ENCODE measurements at places on chromosomes 12 and 14.

DNA sequence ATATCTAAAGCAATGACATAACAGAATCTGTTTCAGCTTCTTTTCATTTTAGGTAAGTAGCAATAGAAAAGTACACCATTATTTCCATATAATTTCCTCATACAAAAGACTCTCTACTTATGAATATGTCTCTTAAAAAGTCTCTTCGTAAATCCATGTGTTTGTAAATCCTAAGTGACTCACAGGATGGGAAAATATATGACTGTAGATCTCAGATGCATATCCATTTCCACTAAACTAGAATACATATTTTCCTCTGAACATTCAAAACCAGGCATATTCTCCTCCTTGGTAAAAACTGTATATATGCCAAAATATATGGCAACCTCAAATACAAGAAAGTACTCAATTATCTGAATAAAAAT is 93.6 kb downstream of the TXNDC16 start:
- DNase-seq, result no peak

GRCh38 chr12:4562034-4562657 is at the start of gene DYRK4:
TSS of gene DYRK4 (plus strand) at chr12:4562208. CDS start at chr12:4562246, 38 bp downstream.
- DNase-seq, result no peak

DNA sequence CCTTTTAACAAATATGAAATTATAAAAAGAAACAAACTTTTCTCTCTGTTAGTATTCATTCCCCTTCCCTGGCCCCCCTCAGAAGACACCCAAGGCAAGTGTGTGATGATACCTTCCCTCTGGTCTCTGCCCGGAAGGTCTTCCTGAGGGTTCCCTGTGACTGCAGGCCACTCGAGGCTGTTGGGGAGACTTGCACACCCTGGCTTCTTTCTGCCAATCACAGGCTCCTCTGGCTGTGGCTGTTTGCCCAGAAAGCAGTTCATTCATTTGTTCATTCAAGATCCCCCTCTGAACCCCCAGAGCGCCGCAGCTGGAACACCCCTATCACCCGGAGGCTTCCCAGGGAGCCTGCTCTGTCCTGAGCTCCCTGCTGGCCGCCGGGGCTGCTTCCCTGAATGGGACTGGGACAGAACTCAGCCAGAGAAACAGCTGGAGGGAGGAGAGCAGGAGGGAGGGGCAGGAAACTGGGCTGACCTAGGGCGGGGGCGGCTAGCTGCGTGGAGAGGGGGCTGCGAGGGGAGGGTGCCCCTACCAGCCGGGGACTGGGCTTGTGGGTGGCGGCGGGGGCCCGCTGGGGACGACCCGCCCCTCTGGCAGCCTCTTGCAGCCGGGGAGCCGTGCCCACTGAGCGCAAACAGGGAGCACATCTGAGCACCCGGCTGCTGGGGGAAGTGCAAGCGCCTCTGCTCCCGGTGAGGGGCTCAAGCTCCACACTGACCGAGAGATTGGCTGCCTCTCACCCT is at the start of gene CMKLR1:
Gene CMKLR1 (minus strand): TSS at position 397 of the 743 bp plus-strand sequence. CDS start 45,720 bp downstream, outside the sequence.
- no peak for DNase-seq

- no peak for DNase-seq
Measured at GRCh38 chr14:100075681-100076080, 10.5 kb downstream of the EVL start.

GRCh38 chr14:53517270-53517960 is 364.3 kb upstream of the DDHD1 start:
- DNase-seq, result no peak

GRCh38 chr14:62071039-62071438 is 308.8 kb downstream of the SNAPC1 start:
- no peak for DNase-seq

- DNase-seq, result no peak
Measured at GRCh38 chr14:103161054-103161397, 37.8 kb downstream of the TNFAIP2 start.

GRCh38 chr12:118237908-118238307 is 102.0 kb downstream of the PEBP1 start:
- DNase-seq, result no peak

DNA sequence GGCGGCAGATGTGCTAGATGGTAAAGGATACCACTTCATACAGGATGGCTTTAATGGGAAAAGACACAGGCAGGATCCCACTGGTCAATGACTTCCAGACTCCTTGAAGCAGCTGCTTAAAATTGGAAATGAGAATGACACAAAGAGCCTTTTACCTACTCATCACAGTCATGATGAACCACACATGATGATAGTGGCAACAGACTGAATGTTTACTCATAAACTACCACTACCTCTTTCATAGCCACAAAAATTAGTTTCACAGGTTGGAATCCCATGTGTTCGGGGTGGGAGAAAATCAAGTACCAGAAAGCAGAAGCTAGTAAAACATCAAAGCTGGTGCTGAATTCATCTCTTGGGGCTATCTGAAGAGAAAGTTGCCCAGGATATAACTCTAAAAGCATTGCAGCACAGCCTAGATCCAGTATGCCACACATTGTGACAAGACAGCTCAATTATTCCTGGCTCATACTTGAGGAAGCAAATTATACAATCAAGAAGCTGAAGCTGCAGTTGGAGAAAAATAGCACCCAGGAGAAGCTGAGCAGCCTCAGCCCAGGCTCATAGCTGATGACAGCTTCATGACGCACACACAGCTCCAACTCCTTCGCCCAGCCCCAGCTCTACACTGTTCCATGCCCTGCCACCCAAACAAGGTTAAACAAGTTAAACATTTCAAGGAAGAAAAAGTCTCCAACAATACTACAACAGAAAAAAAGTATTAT is 29.0 kb upstream of the C12orf50 start:
- DNase-seq, result no peak

DNA sequence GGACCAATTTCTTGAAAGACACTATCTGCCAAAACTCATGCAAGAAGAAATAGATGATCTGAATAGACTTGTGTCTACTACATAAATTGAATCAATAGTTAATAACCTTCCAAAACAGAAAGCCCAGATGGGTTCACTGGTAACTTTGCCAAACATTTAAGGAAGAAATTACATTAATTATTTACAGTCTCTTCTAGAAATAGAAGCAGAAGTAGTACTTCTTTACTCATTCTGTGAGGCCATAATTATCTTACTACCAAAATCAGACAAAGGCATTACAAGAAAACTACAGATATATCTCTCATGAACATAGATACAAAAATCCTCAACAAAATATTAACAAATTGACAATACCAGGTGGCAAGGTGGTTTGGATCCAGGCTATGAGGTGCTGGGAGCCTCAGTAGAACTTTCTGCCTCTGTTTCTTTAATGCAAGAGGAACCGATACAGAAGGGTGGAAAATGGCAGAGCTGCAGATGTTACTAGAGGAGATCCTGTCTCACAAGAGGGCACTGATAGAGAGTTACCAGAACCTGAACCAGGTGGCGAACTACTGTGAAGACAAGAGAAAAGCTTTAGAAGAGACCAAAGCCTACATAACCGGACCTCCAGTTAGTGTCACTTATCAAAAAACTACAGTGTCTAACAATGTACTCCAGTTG is 33.7 kb upstream of the KTN1 start:
- no peak for DNase-seq

GRCh38 chr12:64713376-64713775 is 45.8 kb downstream of the GNS start:
- DNase-seq, result no peak

- DNase-seq, result no peak
Measured at GRCh38 chr14:54343272-54344121, 53.3 kb upstream of the CDKN3 start.

GRCh38 chr12:102685172-102685571 is 204.8 kb upstream of the IGF1 start:
- no peak for DNase-seq

DNA sequence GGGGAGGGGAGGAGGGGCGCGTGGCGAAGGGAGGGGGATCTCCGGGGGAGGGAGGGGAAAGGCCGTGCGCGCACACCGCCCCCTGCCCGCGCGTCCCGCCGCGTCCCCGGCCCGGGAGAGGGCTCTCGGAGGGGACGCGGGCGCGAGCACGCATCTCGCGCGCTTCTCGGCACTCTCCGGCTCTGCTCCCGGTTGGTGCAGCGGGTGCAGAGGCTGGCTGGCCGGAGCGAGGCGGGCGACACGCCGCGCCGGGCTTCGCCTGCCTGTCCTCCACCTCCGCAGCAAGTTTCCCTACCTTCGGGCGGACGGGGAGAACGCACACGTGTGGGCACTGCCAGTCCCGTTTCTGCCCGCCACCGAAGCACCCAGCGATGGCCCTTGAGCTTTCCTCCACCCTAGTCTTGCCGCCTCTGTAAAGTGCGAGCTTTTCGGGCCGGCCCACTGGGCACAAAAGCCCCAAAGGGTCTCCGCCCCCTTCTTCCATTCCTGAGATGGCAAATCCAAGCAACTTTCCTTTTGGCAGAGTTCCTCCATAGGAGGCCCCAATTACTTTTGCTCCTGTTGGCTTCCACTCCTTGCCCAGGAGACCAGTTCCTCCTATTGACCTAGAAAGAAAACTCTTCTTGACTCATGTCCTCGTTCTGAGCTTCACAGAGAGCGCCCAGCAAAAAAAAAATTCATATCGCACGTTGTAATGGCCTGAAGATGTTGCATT is 363 bp upstream of the CSAD start:
- DNase-seq, result peak; percentile 70
